ENCODE measurements at places on chromosomes 12 and 14.

DNA sequence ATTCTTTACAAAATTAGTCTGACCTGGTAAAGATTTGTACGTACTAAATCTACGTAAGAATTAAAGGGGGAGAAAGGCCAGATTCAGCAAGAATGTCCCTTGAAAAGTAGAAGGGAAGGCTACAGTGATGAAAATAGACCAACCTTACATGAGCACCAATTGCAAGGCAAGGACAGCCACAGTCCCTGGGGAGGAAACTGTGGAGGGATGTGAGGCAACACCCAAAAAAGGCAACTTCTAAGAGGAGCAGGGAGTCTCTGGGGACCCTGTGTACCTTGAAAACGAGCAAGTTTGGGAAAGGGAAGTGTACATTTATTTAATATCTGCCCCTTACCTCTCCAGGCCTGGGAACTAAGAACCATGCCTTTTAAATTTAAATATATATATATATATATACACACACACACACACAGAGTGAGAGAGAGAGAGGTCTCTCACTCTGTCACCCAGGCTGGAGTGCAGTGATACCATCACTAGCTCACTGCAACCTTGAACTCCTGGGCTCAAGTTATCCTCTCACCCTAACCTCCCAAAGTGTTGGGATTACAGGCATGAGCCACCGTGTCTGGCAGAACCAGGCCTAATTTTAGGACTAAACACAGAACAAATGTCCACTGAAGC is 56.4 kb downstream of the TMCC3 start:
- DNase-seq = no peak

DNA sequence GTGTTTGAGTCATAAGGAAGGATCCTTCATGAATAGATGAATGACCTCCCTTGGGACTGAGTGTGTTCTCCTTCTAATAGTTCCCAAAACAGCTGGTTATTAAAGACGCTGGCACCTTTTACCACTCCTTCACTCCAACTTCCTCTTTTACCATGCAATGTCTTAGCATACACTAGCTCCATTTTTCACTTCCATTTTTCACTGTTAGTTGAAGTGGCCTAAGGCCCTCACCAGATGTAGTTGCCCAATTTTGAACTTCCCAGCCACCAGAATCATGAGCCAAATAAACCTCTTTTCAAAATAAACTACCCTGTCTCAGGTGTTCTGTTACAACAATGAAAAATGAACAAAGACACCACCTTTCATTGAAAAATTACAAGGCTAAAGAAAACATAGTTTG is 64.7 kb downstream of the GPR65 start:
- no peak for DNase-seq

DNA sequence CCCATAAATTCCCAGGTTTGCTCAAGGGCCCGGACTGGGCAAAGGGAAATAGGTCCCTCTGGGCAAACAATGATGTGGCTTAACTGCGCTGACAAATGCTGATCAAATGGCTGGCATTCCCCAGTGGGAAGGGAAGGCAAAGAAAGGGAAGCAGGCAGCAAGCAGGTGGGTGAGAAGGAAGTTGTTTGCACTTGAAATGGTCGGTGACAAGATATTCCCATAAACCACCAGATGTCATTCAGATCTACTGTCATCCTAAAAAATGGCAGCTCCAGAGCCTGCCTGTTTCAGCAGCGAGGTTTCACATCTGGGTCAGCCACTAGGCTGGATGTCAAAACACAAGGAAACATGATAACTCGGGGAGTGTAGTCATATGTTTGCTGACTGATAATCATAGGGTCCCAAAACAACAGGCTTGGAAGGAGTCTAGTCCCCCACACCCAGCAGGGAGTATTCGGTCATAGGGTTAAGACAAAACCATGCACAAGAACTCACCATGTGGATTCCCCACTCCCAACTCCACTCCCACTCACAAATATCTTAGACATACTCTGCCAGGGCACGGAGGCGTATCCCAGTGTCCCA is 37.9 kb upstream of the MDM1 start:
- DNase-seq = no peak

- DNase-seq = no peak
Observed at GRCh38 chr12:50647479-50647878, 116.4 kb upstream of the ATF1 start.

GRCh38 chr14:75279153-75279762 is 630 bp downstream of the FOS start:
- peak; percentile 85 for DNase-seq

DNA sequence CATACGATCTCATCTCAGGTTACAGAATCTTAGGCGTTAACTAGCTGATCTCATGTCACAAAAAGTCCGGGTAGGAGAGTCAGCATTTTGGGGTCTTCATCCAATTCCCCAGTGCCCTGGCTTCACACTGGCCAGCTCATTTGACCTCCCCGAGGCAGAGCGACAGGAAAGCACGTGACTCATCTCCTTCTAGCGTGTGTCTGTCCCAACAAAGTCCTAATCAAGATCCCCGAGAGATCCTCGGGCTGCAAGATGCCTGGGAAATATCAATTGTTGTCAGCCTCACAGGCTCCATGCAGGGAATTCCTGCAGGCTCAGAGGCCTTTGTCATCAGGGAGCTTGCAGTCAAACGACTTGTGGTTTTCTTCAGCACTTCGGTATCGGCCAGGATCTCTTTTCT is 57.5 kb downstream of the ZNF664 start:
- DNase-seq = no peak

DNA sequence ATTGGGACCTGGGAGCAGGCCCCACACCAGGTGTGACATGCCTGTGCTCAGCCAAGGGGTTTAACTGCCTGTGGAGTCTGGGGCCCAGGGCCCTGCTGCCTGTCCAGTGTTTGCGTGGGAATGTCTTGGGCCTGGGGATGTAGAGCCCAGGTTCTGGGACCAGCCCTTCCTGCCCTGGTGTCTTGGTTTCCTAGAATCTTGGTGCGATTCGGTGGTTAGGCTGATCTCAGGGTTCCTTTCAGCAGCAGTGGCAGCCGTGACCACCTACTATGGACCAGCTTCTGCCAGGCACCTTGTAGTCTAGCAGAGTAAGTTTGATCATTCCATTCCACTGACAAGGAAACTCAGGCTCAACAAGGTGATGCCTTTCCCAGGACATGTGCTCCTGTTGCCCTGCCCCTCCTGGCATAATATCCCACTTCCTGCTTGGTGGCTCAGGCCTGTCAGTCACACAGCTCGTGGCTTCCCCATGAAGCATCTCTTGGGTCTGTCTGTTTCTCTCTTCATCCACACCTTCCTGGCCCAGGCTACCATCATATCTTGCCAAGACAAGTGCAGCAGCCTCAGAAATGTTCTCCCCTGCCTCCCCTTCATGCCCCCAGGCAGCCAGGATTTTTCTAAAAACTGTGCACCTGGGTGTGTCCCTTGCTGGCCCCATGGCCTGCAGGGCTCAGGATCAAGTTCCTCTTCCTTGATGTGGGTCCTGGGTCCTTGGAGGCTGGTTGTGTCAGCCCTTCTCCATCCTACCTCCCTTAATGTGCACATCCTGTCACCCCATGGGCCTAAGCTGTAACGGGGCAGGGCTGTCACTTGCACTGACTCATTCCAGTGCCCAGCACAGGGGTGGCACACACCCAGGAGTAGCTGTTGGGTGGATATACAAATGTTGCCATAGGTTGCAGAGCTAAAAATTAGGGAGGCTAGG is 101.6 kb downstream of the SLC25A47 start:
- DNase-seq = peak; percentile 53

GRCh38 chr12:62426089-62426488 is 40.5 kb upstream of the MON2 start:
- DNase-seq = no peak

GRCh38 chr12:31923063-31923412 is 36.2 kb upstream of the RESF1 start:
- no peak for DNase-seq

- no peak for DNase-seq
Observed at GRCh38 chr12:84605983-84606382, 306.6 kb downstream of the SLC6A15 start.

- no peak for DNase-seq
Observed at GRCh38 chr14:77603654-77604255, 12.7 kb downstream of the SPTLC2 start.

DNA sequence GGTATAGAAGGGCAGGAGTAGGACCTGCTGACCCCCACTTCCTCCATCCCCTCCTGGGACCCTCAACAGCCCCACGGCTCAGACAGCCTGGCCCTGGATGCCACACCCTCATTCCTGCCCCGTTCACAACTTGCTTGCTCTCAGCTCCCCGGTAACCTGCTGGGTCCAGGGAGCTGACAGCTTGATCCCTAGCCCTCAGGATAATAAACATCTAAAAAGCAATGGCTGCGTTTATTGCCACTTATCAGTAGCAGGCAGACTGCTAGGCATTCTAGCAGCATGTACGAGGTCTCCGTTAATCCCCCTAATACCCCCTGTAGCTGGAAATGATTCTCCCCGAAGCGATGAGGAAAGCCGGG is 24.3 kb upstream of the RPLP0 start:
- DNase-seq = no peak

- no peak for DNase-seq
Observed at GRCh38 chr12:74770552-74770951, 232.9 kb downstream of the ATXN7L3B start.

- no peak for DNase-seq
Observed at GRCh38 chr14:96294246-96294645, 38.2 kb downstream of the BDKRB1 start.

DNA sequence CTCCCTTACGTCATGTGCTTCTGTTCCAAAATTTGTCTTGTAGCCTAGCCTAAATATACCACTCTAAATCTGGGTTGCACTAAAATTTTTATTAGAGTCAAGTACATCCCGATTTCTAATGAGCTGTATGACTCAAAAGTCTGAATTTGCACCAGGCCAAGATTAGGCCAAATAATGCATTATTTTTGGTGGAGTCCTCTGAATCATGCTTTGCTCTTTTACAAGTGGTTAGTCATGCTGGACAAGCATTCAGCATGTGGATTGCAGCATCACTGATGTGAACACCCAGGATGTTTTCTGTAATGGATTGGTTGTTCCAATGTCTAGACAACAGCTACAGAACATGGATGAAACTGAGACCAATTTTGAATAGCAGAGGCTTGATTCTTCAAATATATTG is 23.7 kb downstream of the HEBP1 start:
- DNase-seq = no peak

DNA sequence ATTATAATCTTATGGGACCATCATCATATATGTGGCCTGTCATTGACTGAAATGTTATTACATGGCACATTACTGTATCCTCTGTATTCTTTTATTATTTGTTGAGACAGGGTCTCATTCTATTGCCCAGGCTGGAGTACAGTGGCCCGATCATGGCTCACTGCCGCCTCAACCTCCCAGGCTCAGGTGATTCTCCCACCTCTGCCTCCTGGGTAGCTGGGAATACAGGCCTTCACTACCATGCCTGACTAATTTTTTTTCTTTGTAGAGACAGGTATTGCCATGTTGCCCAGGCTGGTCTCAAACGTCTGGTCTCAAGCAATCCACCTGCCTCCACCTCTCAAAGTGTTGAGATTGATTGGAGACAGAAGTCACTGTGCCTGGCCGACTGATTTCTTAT is 153.2 kb downstream of the RASSF9 start:
- DNase-seq = no peak

- no peak for DNase-seq
Observed at GRCh38 chr14:62079038-62079437, 316.8 kb downstream of the SNAPC1 start.

Data from activated effector memory CD4-positive, alpha-beta T cell treated with anti-CD3 and anti-CD28 coated beads, Interleukin-2, amount 50 U/mL, for 16 hours (primary cell).